ENCODE measurements at places on chromosomes 2 and 18.
A peak's percentile ranks its signal among the peaks of the same experiment; 100 is the strongest.

DNA sequence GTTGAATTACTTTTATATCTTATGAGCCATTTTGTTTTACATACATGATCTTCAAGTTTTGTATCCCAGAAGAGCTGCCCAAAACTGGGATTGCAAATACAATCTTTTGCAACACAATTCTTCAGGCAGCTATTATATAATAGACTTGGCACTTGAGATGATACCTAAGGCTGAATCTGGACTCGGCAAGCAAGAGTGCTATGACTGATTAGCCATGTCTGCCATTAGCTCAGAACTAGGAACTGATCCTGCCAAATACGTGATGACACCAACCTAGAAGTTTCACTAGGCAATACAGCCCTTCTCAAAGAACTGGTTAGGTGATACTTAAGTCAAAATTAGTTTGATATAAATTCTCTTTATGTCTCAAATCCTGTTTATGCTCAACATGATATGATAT lies 619.6 kb downstream of the CPS1 start:
- no peaks in the 10 kb centered on the region for H3K27me3 ChIP-seq
- no peak overlapping the region for H3K27ac ChIP-seq
- H3K4me3 ChIP-seq: no peak overlapping the region
- no peaks in the 10 kb centered on the region for H3K36me3 ChIP-seq
- H3K4me1 ChIP-seq: no peaks in the 10 kb centered on the region
- no peak for DNase-seq

DNA sequence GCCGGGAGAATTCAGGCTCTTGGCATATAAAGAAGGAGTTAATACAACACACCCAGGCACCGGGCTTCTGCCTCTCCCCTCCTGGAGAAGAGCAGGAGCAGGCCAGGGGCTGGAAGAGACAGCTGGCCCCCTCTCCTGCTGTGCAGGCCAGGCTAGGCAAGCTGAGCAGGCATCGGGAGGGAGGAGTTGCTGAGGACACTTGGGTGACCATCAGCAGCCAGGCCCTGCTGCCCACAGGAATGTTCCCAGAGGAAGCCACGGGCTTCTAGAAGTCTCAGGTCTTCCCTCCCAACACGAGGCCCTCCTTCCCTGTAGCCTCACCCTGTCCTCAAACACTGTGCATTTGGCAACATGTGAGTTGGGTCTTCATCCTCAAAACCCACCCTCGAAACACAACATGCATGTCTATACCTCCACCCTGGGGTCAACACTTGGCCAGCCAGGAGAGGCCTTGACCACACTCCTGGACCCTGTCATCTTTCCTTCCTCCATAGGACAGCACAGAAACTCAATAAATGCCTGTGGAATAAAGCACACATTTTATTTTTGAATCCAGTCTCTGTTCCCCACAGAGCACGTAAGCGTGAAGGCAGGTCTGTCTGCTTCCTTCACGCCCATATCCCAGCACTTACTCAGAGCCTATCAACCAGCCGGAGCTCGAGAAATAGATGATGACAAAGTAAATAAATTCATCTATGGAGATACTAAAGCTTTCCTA lies 433.8 kb upstream of the ID2 start:
- DNase-seq: no peak
- H3K4me3 ChIP-seq: no peak overlapping the region
- no peak overlapping the region for H3K27ac ChIP-seq
- H3K4me1 ChIP-seq: no peaks in the 10 kb centered on the region
- H3K27me3 ChIP-seq: peaks cover 4% of the 10 kb centered on the region

GRCh38 chr2:206530727-206531126 lies 87.4 kb downstream of the ADAM23 start:
- peak; percentile 23 for DNase-seq
- peak overlapping the region; percentile 18 for H3K4me3 ChIP-seq
- peaks cover 8% of the 10 kb centered on the region for H3K4me1 ChIP-seq

GRCh38 chr2:8457699-8458502 lies 224.0 kb upstream of the ID2 start:
- peak overlapping the region; percentile 53 for H3K4me3 ChIP-seq
- H3K36me3 ChIP-seq: no peaks in the 10 kb centered on the region
- peaks cover 16% of the 10 kb centered on the region for H3K27me3 ChIP-seq
- DNase-seq: peak; percentile 47

- peaks cover 15% of the 10 kb centered on the region for H3K4me1 ChIP-seq
- peak overlapping the region; percentile 22 for H3K27ac ChIP-seq
- no peaks in the 10 kb centered on the region for H3K36me3 ChIP-seq
- no peak overlapping the region for H3K4me3 ChIP-seq
- H3K27me3 ChIP-seq: no peaks in the 10 kb centered on the region
- no peak for DNase-seq
Measured at GRCh38 chr18:48997681-48997984, 46.9 kb upstream of the SMAD7 start.

DNA sequence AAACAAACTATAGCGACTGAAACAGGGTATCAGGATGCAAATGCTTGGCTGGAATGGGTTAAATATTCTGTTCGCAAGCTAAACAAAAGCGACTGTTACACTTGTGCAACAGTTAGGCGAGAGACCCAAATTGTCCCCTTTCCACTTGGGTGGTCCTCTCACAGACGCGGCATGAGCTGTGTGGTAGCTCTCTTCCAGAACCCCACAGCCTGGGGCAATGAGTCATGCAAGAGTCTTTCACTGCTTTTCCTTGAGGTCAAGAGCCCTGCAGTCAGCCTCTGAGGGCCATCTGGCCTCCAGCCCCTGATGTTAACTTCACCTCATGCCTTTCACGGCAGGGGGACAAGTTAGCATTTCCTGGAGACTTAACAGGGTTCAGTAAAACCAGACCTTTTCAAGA lies 25.7 kb downstream of the SULT1C4 start:
- no peak overlapping the region for H3K27ac ChIP-seq
- no peaks in the 10 kb centered on the region for H3K4me1 ChIP-seq
- no peak overlapping the region for H3K4me3 ChIP-seq
- no peak for DNase-seq
- H3K36me3 ChIP-seq: peaks cover 3% of the 10 kb centered on the region

DNA sequence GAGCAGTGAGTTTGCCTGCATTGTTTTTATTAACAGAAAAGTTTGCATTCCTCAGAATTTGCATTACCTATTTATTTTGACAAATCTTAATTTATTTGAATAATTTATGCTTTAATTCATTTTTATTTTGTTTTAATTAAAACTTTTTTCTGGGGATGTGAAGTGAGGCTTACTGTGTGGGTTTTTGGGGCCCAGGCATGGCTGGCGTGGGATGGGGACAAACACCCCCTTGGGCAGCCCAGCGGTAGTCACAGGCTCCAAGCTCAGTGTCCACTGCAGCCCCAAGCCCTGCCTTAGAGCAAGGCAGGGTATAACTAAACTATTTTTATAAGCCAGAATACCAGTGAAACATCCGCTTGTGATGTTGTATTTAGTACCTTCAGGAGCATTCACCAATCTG lies 95.7 kb upstream of the PXDN start:
- H3K4me1 ChIP-seq: no peaks in the 10 kb centered on the region
- H3K4me3 ChIP-seq: no peak overlapping the region
- H3K36me3 ChIP-seq: no peaks in the 10 kb centered on the region
- no peak for DNase-seq
- no peaks in the 10 kb centered on the region for H3K27me3 ChIP-seq

DNA sequence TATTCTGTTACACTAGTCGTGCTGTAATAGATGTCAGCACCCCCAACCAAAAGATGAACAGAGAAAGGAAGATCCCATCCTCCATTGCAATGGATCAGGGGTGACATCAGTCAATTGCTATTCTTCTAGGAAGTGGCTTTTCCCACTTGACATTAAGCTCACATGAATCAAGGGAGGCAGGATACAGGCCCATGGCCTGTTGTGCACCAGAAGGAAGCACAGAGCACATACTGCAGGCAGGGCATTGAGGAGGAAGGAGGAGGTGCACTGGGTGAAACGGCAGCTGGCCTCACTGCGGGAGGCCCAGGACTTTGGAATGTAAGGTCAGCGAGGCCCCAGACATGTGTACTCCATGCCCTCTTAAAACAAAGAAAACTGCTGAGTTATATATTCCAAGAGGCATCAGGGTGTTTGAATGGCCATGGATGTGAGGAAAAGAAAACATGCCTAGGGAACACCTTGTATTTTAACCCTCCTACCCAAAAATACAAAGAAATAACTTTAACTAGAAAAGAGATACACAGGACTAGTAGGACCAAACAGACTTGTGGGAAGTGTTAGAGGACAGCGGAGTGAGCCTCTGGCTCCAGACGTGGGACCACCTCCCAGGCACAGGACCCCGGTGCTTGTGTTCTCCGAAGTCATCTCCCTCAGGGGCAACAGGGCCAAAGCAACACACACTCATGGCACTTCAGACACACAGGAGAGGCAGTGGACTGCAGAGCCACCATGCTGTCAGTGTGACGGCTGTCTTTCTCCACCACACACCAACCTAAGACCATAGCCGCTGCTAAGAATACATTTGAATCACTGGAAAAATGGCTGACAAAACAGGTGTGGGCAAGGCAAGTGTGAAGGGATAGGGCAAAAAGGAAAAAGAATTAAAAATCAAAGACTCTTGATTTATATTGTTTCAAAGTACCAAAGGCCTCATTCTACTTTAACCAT lies 51.4 kb upstream of the RIOK3 start:
- no peak overlapping the region for H3K27ac ChIP-seq
- H3K36me3 ChIP-seq: peaks cover 1% of the 10 kb centered on the region
- no peaks in the 10 kb centered on the region for H3K27me3 ChIP-seq
- no peak overlapping the region for H3K4me3 ChIP-seq

- H3K27ac ChIP-seq: no peak overlapping the region
- no peak for DNase-seq
- H3K4me3 ChIP-seq: no peak overlapping the region
Measured at GRCh38 chr2:10148268-10148667, 25.7 kb downstream of the RRM2 start.

GRCh38 chr2:167935803-167936110 lies 311.6 kb downstream of the STK39 start:
- H3K27ac ChIP-seq: no peak overlapping the region
- H3K4me3 ChIP-seq: no peak overlapping the region
- no peak for DNase-seq

DNA sequence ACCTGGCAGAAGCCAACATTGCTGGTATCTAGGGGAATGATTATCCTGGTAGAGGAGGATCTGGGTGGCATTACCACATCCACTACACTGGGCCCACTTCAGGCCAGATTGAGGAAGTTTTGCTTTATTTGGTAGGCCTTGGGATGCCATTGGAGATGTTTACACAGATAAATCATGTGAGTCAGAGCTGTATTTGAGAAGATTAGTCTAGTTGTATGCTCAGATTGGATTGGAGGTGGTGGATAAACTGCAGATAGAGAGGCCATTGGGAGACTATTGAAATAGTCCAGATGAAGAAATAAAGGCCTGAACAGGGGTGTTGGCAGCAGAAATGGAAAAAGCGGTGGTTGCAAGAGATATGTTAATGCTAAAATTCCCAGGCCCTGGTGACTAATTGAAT lies 81.5 kb downstream of the EFEMP1 start:
- H3K27me3 ChIP-seq: no peaks in the 10 kb centered on the region
- H3K27ac ChIP-seq: no peak overlapping the region
- no peak overlapping the region for H3K4me3 ChIP-seq
- no peaks in the 10 kb centered on the region for H3K4me1 ChIP-seq

GRCh38 chr18:68431111-68431921 lies 283.6 kb downstream of the TMX3 start:
- no peaks in the 10 kb centered on the region for H3K36me3 ChIP-seq
- peaks cover 2% of the 10 kb centered on the region for H3K4me1 ChIP-seq
- no peak overlapping the region for H3K4me3 ChIP-seq
- H3K27me3 ChIP-seq: no peaks in the 10 kb centered on the region
- H3K27ac ChIP-seq: no peak overlapping the region

GRCh38 chr2:219495531-219496122 lies 3.1 kb upstream of the GMPPA start:
- H3K27me3 ChIP-seq: peaks cover 54% of the 10 kb centered on the region
- peaks cover 29% of the 10 kb centered on the region for H3K4me1 ChIP-seq
- no peak overlapping the region for H3K27ac ChIP-seq
- H3K4me3 ChIP-seq: no peak overlapping the region

DNA sequence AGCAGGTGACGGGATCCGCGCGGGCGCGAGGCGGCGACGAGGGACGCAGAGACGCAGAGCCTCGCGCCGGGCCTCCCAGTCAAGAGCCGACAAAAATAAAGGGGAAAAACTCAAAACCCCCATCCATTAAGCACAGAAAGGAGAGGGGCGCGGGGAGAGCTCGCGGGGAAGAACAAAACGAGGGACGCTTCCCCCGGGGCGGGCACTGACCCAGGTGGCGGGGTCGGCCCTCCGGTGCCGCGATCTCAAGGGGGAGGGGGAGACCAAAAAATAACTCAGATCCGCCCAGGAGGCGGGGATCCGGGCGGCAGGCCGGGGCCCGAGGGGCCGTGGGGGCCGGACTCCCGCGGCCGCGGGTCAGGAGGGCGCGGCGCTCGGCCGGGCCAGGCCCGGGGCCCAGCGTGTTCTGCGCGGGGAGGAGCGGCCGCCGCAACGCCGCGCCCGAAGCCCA lies 597 bp downstream of the RNF103 start:
- H3K4me3 ChIP-seq: peak overlapping the region; percentile 96
- peak overlapping the region; percentile 96 for H3K27ac ChIP-seq
- DNase-seq: peak; percentile 57
- peaks cover 38% of the 10 kb centered on the region for H3K4me1 ChIP-seq
- peaks cover 13% of the 10 kb centered on the region for H3K36me3 ChIP-seq

DNA sequence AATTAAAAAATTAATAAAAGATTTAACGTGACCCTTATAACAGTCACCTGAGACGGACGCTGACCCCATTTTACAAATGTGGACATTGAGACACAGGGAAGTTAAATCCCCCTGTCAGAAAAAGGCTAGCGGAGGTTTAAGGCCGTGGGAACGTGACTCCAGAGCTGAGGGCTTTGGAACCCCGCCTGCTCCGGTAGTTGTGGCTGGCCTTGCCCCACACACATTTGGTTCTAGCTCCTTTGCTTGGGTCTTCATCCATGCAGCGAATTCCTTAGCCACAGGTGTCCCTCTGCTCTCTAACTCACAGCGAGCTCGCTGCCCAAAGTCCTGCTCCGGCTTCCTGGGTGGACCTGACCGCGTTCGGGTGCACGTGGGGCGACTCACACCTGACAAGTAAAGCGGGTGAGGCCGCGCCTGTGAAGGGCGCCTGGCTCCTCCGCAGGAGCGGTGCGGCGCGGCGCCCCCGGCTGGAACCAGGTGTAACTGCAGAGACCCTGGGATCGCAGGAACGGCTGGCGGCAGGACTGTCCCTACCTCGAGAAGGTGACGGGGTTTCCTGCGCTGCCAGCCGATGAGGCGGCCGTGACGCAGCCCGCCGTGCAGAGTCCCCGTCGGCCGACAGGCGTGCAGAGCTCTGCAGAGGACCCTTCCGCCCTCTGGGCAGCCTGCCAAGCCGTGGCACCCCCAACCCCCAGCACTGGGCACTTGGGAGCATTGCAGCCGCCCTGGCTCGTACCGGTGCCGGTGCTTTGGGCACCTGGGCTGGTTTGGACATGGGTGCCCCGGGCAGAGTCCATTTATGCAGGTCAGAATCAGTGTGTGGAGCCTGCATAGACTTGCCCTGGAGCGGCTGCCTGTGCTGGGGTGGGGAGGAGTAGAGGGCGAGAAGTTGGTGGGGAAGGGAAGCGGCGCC lies 2.4 kb upstream of the PROC start:
- H3K4me3 ChIP-seq: peak overlapping the region; percentile 69
- no peaks in the 10 kb centered on the region for H3K36me3 ChIP-seq
- peak; percentile 90 for DNase-seq

GRCh38 chr2:157760949-157761348 lies 115.2 kb downstream of the ACVR1 start:
- H3K27ac ChIP-seq: no peak overlapping the region
- H3K4me1 ChIP-seq: no peaks in the 10 kb centered on the region
- H3K36me3 ChIP-seq: peaks cover 51% of the 10 kb centered on the region
- no peak overlapping the region for H3K4me3 ChIP-seq

GRCh38 chr2:148696985-148697384 lies 52.4 kb downstream of the EPC2 start:
- no peak overlapping the region for H3K4me3 ChIP-seq
- DNase-seq: no peak
- H3K36me3 ChIP-seq: peaks cover 69% of the 10 kb centered on the region
- H3K27ac ChIP-seq: no peak overlapping the region
- H3K27me3 ChIP-seq: no peaks in the 10 kb centered on the region
